Stimulated activated CD8-positive, alpha-beta memory T cell treated with anti-CD3 and anti-CD28 coated beads, Interleukin-7, amount 100 ng/mL, for 48 hours (primary cell): ENCODE measurements at places on chromosomes 1 and 21.

GRCh38 chr21:36881228-36881627 is 85.2 kb downstream of the HLCS start:
- no peak for DNase-seq

DNA sequence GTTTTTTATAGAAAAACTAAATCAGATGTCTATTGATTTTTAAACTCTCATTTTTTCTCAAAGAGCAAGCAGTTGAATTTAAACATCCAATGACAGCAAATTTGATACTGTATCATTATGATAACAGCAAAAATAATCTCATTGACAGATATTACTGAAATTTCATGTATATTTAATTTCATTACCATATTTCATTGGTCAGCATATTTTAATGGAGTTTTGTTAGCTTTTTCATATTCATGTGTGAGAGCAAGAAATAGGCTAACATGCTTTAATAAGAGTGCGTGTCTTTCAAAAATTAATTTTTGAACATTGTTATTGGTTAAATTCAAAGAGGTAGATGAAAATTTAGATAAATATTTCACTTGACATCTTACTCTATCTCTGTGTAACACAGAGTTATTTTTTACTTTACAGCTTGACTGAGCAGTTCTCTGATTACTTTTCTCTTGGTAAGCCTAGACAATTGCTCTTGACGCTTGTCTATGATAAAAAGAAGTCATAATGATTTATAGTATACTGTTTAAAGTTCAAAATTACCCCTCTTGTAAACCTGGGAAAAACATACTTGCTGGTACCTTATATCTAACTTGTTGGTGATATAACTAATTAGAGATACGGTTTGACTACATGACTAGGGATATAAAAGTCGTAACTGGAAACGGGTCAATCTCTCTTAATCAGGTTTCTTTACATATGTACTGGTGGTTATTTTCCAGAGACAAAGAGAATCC is 732.3 kb upstream of the NCAM2 start:
- DNase-seq: no peak

GRCh38 chr1:187942986-187943385 is 1114.2 kb downstream of the PLA2G4A start:
- DNase-seq: no peak

GRCh38 chr1:20775700-20776099 is 11.4 kb downstream of the HP1BP3 start:
- no peak for DNase-seq

- DNase-seq: no peak
Observed at GRCh38 chr1:4600615-4601460, 53.6 kb upstream of the AJAP1 start.

DNA sequence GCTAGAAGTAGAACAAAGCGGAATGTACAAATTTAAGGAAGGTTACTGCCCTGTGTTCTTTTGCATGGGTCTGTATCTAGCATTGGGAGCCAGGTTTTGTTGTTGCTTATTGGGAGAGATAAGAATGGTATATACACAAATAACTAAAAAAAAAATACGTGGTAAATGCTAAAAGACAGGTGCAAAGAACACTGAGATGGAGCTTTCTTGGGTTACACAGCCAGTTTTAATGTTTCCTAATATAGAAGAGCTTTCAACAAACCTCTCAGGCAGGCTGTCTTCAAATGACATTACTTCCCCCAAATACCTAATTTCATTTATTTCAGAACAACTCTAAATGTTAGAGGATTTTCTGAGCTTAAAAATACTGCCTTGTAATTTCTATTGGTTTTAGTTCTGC is 1.4 kb upstream of the MDM4 start:
- DNase-seq: no peak
